ENCODE measurements at places on chromosomes 1 and 21.

- DNase-seq, result peak; percentile 61
Observed at GRCh38 chr1:204685236-204686006, at the start of gene LRRN2. Gene LRRN2 (minus strand): TSS chr1:204685738. CDS start chr1:204619992, 65,746 bp downstream.

GRCh38 chr1:201724766-201725118 is 104.2 kb upstream of the IPO9 start:
- no peak for DNase-seq

- no peak for DNase-seq
Observed at GRCh38 chr1:170674986-170675385, 11.1 kb downstream of the PRRX1 start.

DNA sequence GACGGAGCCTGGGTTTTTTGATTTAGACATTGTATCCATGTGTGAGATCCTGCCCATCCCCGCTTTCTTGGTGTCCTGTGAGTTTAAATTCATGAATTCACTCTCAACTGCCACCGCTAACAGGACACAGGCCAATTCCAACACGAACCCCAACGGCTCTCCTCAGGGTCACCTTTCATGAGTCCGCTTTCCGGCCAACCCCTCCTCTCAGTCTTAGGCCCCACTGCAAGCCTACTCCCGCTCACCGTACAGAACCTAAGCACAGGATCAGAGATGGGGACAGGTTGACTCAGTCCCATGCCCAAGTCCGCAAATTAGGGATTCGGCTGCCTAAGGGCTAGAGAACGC is 238 bp upstream of the SCP2 start:
- DNase-seq, result no peak

DNA sequence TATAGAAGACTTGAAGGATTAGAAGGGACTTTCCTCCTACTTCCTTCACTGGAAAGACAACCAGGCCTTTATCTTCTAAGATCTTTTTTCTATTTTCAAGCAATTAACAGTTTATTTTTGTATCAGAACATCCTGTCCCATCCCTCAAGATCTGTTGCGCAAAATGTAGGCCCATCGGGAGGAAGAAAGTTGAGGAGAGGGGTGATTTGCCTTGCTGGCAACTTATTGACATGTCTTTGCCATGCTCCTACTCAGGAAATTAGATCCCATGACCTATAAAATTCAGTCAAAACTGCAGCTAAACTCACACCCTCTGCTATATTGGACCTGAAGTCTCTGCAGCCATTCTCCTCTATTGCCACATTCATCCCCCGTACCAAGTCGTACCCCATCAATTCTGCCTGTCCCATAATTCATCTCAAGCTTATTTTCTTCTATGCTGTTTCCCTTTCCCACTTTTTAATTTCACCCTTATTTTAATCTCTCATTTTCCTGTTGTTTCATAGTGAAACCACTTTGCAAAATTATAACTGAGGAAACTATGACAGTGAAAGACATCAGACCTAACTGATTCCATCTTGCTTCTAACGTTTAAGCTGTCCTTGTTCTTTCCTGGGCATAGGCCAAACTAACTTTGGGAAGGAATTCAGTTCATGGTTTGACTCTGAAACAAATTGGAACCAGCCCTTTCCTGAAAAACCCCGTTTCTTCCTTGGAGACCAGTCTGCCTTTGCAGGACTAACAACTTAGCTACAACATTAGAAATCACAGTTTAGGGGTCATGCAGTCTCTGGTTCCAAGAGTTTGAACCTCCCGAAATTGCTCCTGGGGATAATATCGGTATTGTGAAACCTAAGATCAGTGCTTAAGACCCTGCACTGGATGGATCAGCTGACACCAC is 195.7 kb upstream of the PTBP2 start:
- no peak for DNase-seq

GRCh38 chr1:7960867-7961215 is 670 bp upstream of the PARK7 start:
- no peak for DNase-seq

DNA sequence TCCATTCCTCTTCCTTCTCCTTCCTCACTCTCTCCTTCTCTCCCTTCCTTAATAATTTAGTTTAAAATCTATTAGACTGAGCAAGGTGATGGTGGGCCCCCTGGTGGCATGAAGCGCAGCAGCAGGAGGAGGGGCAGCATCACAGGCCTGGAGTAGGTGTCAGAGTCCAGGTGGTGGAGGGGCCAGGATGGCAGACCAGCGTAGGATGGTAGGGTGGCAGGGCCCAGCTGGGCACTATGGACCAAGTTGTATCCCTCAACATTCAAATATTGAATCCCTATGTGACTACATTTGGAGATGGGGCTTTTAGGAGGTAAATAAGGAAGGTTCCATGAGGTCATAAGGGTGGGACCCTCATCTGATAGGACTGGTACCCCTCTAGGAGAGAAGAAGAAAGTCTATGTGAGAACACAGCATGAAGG is 61.0 kb downstream of the WDR4 start:
- DNase-seq, result peak; percentile 30

DNA sequence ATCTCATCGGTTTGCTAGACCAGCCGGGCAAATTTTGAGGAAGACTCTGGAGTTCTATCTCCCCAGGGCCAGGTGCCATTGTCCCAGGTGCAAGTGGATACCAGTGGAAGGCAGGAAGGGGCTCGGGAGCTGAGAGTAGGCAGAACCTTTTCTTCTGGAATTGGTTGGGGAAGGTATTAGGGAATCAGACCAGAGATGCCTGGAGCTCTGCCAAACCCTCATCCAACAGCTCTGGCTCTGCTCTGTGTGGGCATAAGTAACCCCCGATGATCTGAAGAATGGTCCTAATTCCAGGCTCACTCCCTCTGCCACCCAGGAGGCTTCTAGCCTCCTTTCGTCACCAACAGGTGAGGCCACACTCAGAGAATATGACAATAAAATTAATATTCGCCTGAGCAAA is 69.9 kb downstream of the PGBD5 start:
- no peak for DNase-seq

DNA sequence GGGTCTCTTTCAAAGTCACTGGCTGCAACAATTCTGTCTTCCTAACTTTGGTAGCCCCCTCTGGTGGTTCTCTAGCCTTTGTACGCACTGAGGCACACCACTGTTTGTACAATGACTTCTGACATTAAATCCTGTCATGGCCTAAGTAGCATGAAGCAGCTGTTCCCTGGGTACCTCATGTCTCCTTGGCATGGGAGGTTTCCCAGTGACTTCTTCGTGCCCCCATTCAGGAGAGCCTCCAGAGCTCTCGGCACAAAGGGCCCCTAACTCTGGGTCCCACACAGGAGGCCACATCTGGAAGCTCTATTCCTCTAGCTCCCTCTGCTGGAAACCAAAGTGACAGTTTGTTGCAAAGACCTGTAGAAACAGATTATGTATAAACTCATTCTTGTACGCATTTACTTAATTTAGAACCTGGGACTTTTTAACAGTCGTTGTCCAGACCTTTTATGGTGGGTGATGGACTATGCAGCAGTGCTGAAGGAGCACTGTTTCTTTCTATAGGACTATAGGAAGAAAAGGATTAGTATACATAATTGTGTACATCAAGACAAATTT is 13.4 kb downstream of the SWT1 start:
- DNase-seq, result peak; percentile 43

- DNase-seq, result no peak
Observed at GRCh38 chr1:7962014-7962335, 464 bp downstream of the PARK7 start.

- DNase-seq, result no peak
Observed at GRCh38 chr1:26767714-26768113, 20.0 kb upstream of the PIGV start.

- no peak for DNase-seq
Observed at GRCh38 chr1:73500154-73500553, 697.8 kb downstream of the LRRIQ3 start.

GRCh38 chr1:173015629-173016028 is 35.1 kb downstream of the TNFSF18 start:
- DNase-seq, result no peak

DNA sequence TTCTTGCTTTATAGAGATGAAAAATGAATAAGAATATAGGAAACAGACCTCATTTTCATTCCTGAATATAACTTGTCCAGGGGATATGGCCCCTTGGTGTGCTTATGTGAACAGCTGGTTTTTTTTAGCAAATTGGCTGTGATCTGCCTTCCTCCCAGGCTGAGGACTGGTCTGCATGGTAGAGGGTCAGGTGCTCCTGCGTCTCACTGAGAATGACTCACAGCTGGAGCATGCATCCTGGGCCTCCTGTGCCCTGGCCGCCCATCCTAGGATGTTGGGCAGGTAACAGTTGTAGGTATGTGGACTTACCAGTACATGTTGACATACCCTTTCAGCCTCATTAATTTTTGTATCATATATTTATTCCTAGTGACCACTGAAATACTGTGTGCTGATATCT is 29.8 kb downstream of the AGT start:
- no peak for DNase-seq

DNA sequence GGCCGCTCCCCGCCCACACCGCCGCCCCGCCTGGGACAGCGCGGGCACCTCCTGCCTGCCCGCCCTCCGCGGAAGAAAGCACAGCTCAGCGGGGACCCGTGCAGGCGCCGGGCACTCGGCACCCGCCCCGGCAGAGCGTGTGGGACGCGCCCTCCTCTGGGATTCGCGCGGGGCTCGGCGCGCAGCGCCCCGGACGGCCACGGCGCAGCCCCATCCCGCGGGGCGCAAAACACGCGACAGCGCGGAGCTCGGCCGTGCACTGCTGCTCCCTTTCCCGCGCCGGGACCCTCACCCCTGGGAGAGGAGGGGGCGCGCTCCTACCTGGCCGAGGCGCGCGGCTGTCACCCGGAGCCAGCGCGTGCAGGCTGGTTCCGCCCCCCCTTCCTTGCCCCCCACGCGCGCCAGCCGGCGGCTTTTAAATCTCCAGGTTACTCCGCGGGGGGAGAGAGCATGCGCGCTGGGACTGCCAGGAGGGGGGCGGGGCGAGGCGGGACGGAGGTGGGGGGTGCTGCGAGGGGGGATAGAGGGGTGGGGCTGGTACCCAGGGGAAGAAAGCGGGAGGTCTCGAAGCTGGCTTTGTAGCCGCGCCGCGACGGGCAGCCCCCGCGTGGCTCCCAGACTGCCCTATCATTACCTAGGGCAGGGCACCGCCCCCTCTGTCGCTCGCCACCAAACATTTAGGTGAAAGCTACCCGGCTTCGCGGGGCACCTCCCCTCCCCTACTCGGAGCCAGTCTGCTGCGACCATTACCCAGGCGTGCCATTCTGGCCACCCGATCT is at the start of gene SLC45A3:
Gene SLC45A3, minus strand, starts transcription at position 437 of the 779 bp plus-strand sequence. CDS start 15,853 bp downstream, outside the sequence.
- peak; percentile 78 for DNase-seq

DNA sequence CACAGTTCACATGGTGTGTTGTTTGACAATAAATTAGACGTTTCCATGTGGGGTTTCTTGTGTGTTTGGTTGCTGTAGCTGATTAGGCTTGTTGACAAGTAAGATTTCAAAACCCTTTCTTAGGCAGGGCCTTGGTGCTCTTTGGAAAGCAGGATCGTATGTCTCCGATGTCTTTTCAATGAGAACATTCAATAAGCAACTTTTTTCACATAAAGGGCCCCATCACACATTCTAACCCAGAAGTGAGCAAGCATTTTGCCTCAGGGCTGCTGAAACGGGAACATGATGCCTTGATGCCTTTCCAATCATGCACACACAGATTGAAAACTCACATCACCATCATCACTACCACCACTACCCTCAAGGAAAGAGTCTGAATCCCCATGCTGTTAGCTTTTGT is 33.1 kb downstream of the LPAR3 start:
- DNase-seq, result no peak

DNA sequence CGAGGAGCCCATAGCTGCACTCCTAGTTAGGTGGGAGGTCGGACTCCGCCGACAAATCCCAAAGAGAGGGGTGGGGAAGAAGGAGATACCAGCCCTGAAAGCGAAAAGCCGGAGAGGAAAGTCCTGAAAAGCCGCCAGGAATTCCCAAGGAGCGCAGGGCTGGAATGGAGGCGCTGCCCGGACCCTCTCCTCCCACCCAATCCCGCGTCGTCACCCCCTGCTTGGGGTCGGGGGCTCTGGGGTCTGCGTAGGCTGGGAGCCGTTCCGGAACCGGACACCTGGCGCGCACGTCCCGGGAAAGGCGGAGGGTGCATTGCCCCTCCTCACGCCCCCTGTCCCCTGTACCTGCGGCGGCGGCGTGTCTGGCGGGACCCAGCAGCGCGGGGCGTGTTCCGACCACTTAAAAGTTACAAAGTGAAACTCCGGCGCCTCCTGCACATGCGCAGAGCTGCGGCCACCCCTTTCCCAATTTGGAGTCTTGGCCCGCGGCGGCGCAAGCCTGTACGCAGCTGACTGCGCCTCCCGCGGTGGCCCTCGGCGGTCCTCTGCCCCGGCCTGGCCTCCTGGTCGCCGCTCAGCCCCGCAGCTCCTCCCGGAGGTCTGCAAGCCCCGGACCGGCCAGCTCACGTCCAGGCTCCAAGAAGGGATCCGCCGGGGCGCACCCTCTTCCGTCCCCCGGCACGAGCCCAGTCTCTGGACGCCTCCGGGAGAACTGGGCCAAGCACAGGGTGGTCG is at the start of gene TMEM63A:
Gene TMEM63A, minus strand, starts transcription at position 422 of the 735 bp plus-strand sequence. CDS start 4,800 bp downstream, outside the sequence.
- DNase-seq, result peak; percentile 94

DNA sequence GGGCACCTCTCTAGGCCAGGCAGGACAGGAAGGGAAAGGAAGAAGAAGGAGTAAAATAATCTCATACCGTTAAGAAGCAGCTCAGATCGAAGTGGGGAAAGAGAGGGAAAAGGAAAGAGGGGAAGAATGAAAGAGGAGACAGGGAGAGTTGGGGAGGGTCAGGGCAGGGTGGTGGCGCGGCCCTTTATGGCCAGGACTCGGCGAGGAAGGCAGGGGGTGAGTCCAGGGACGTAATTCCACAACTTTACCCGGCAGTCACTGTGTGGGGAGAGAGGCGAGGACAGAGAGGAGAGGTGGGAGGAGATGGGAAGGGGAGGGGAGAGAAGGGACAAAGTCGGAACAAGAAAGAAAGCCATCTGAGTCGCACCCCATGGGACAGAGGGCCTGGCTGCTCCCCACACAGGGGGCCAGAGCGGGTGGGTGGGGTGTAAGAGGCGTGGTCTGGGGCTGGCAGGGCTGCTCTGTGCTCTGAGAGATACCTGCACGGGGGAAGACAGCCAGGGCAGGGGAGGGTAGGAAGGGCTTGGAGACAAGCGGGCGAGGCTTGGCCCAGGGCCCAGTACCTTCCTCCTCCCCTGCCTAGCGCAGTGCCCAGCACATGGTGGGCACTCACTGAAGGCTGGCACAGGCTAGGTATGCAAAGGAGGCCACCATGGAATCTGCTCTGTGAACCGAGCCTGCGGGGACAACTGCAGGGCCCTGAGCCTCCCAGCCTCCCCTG is 49.4 kb downstream of the KIF21B start:
- no peak for DNase-seq

GRCh38 chr1:7401814-7402547 is 369.1 kb upstream of the VAMP3 start:
- DNase-seq, result no peak

DNA sequence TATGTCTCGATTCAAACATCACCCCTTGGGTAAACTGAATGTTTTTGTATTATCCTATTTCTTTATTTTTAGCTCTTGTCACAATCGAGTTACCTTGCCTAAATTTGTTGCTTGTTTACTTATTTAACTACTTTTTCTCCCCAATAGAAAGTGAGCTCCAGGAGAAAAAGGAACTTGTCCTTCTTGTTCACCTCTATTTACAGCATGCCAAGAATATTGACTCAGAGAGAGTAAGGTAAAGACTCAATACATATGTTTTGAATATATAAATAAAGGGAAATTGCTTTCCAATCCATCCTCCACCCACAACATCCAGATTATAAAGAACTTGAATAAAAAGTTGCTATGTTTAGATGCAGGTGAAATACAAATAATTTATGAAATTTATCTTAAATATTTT is 107.3 kb upstream of the PDC start:
- no peak for DNase-seq

GRCh38 chr21:41926117-41926806 is 27.6 kb downstream of the C2CD2 start:
- DNase-seq, result no peak

- DNase-seq, result no peak
Observed at GRCh38 chr1:204323887-204324286, 35.8 kb downstream of the PLEKHA6 start.

All from nephron progenitor cell (in vitro differentiated cells).